Thoracic aorta (tissue), 2 donors: ENCODE measurements at places on chromosomes 12 and 14. TPM values are rescaled to one million over a fixed set of nuclear protein-coding genes. Genes with fewer than 3 reads are reported as not detected.

KTN1 gene
- total RNA-seq: 122 TPM

DNA sequence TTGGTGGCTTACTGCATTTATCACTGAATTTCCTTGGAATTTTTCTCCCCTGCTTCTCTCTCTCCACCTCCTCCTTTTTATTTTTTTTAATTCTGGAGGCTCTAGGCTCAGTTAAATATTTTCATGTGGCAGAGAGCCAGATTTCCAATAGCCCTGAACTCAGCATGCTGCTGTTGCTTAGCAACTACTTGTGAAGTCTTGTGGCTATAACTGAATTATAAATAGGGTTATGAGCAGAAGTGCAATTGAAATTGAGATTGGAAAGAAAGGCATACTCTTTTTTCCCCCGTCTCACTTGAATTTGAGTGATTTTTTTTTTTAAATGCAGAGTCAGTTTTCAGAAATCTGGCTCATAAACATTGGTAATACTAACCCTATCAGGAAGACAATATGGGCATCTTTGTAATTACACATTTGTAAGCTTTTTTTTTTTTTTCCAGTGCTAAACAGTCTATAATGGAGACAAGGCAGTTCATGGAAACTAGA lies 38.3 kb downstream of the ATF7IP start:
- peaks cover 22% of the 10 kb centered on the region for H3K4me1 ChIP-seq
- no peak for DNase-seq
- no peak overlapping the region for H3K4me3 ChIP-seq
- H3K27ac ChIP-seq: peak overlapping the region; percentile 42
- H3K36me3 ChIP-seq: no peaks in the 10 kb centered on the region
- no peaks in the 10 kb centered on the region for H3K27me3 ChIP-seq

GRCh38 chr12:120241561-120242274 lies 23.8 kb downstream of the PXN start:
- H3K27ac ChIP-seq: no peak overlapping the region
- H3K4me3 ChIP-seq: no peak overlapping the region
- no peaks in the 10 kb centered on the region for H3K27me3 ChIP-seq
- H3K4me1 ChIP-seq: peaks cover 63% of the 10 kb centered on the region

KRT6B gene
- total RNA-seq: 0.41 TPM

- H3K4me3 ChIP-seq: no peak overlapping the region
- no peak for DNase-seq
- H3K27ac ChIP-seq: no peak overlapping the region
- H3K27me3 ChIP-seq: no peaks in the 10 kb centered on the region
- H3K36me3 ChIP-seq: no peaks in the 10 kb centered on the region
- no peaks in the 10 kb centered on the region for H3K4me1 ChIP-seq
These were observed 371.1 kb upstream of the RPL10L start for GRCh38 chr14:47022721-47023120.

GRCh38 chr14:45242706-45243105 lies 10.3 kb downstream of the MIS18BP1 start:
- H3K4me1 ChIP-seq: peaks cover 11% of the 10 kb centered on the region
- no peaks in the 10 kb centered on the region for H3K36me3 ChIP-seq
- peak overlapping the region; percentile 28 for H3K27ac ChIP-seq

DNA sequence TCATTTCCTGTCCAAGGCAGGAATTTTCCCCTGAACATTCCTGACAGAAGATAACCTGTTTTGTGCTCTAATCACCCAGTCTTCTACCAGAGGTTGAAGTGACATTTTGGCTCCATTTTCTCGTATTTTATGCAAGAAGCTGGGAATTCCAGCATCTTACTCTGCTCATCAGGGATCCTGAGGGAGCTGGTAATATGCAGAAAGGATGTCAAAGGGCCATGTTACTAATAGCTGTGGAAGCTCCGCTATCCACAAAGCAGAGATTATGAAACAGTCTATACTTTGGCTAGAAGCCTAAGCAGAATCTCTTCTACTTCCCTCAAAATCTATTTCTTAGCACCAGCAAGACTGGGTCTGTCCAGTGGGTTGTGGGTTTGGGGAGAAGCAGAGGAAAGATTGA lies 613.0 kb downstream of the DIO2 start:
- H3K4me3 ChIP-seq: no peak overlapping the region
- no peaks in the 10 kb centered on the region for H3K36me3 ChIP-seq
- no peak overlapping the region for H3K27ac ChIP-seq
- no peaks in the 10 kb centered on the region for H3K4me1 ChIP-seq
- no peak for DNase-seq

DNA sequence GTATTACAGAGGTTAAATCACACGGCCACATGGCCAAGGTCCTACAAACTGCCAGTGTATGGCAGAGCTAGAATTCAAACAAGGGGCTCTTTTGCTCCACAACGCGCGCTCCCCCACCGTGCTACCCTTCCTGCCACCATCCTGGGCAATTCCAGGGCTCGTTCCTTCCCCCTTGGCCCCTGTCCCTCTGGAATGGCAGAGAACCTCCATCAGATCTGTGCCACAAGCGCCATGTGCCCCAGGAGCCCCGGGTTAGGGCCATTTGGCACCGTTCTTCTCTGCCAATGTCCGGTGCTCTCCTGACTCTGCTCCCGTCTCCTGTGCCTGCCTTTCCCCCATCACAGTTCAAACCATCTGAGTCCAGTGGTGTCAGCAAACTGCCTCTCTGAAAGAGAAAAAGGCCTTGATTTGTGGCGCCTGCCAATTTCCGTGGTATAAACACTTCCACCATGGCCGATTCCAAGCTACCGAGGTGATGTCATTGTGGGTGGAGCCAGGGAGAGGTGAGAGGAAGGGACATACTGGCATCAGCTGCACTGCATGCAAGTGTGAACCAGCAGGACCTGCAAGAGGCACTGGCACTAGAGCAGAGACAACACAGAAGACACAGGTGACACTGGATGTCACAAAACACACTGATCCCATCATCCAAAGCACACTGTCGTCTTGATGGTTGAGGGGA lies 163.1 kb downstream of the CALM1 start:
- H3K36me3 ChIP-seq: peaks cover 3% of the 10 kb centered on the region
- H3K27ac ChIP-seq: no peak overlapping the region
- H3K4me1 ChIP-seq: no peaks in the 10 kb centered on the region

GRCh38 chr14:102508774-102509745 lies 516 bp downstream of the ANKRD9 start:
- H3K36me3 ChIP-seq: peaks cover 2% of the 10 kb centered on the region
- peak overlapping the region; percentile 62 for H3K27ac ChIP-seq
- peak overlapping the region; percentile 75 for H3K4me3 ChIP-seq
- H3K4me1 ChIP-seq: no peaks in the 10 kb centered on the region

- no peaks in the 10 kb centered on the region for H3K36me3 ChIP-seq
- peak; percentile 40 for DNase-seq
- peak within 1 kb of the TSS; percentile 76 for H3K4me3 ChIP-seq
- H3K27ac ChIP-seq: peak within 1 kb of the TSS; percentile 56
- H3K4me1 ChIP-seq: peaks cover 6% of the 10 kb centered on the region
These were observed at the start of gene RPS6KL1 for GRCh38 chr14:74922752-74923401. Gene RPS6KL1, minus strand, starts transcription at chr14:74923260. Its CDS starts 1,719 bp downstream, at chr14:74921541.

MRPL51 gene
- total RNA-seq: 40.6 TPM

- H3K27me3 ChIP-seq: no peaks in the 10 kb centered on the region
- no peak overlapping the region for H3K4me3 ChIP-seq
- no peaks in the 10 kb centered on the region for H3K36me3 ChIP-seq
- H3K27ac ChIP-seq: no peak overlapping the region
These were observed 17.0 kb downstream of the RNASE10 start for GRCh38 chr14:20522332-20522731.

SOAT2 gene
- total RNA-seq: 0.99 TPM

PELI2 gene
- 22.2 TPM for total RNA-seq

- no peaks in the 10 kb centered on the region for H3K4me1 ChIP-seq
- no peaks in the 10 kb centered on the region for H3K27me3 ChIP-seq
- no peaks in the 10 kb centered on the region for H3K36me3 ChIP-seq
- no peak for DNase-seq
- no peak overlapping the region for H3K27ac ChIP-seq
- H3K4me3 ChIP-seq: no peak overlapping the region
These were observed 128.5 kb downstream of the SLC15A5 start for GRCh38 chr12:16148938-16149337.

- peak overlapping the region; percentile 62 for H3K27ac ChIP-seq
- peak; percentile 59 for DNase-seq
- H3K4me3 ChIP-seq: no peak overlapping the region
- H3K36me3 ChIP-seq: no peaks in the 10 kb centered on the region
- peaks cover 29% of the 10 kb centered on the region for H3K4me1 ChIP-seq
- no peaks in the 10 kb centered on the region for H3K27me3 ChIP-seq
These were observed 63.6 kb downstream of the CHGA start for GRCh38 chr14:92986254-92987147.

C1QL4 gene
- total RNA-seq: not detected

PLEKHH1 gene
- total RNA-seq: 1.4 TPM

DNA sequence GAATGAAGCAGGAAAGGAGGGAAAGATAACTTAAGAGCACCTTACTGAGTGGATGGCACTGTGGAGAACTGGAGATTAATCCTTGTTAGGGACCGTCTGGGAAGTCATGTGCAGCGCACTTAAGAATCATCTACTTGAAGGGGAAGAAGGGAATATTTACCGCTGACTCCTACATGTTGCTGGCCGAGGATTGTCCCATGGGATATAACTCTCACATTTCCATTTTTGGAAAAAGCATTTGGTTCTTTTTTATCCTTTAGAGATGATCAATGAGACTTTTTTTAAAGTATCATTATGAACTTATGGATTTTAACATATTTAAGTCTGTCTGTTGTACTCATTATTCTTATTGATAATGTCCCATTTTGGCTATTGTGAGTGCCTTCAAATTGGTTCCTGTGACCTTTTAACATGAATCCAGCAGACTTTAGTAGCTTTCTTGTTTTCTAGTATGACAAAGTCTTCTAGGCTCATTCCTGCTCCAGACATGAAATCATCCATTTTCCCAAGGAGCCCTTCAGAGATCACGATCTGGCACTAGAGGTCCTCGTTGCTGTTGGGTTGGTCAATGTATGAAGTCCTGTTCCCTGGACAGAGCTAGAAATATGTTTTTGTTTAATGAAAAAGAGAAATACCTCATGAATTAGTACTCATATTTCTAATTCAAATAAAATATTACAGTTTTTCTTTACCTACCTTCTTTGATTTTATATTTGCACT lies 20.2 kb upstream of the FAM234B start:
- H3K27me3 ChIP-seq: no peaks in the 10 kb centered on the region
- DNase-seq: no peak
- H3K27ac ChIP-seq: peak overlapping the region; percentile 23
- no peaks in the 10 kb centered on the region for H3K36me3 ChIP-seq
- H3K4me3 ChIP-seq: no peak overlapping the region

GRCh38 chr12:4958697-4959375 lies 49.1 kb downstream of the KCNA1 start:
- H3K36me3 ChIP-seq: no peaks in the 10 kb centered on the region
- H3K27me3 ChIP-seq: no peaks in the 10 kb centered on the region
- H3K4me3 ChIP-seq: no peak overlapping the region

- H3K36me3 ChIP-seq: no peaks in the 10 kb centered on the region
- no peaks in the 10 kb centered on the region for H3K4me1 ChIP-seq
- DNase-seq: no peak
- H3K27ac ChIP-seq: no peak overlapping the region
- no peak overlapping the region for H3K4me3 ChIP-seq
These were observed 171.7 kb upstream of the FLRT2 start for GRCh38 chr14:85358136-85358785.

DNA sequence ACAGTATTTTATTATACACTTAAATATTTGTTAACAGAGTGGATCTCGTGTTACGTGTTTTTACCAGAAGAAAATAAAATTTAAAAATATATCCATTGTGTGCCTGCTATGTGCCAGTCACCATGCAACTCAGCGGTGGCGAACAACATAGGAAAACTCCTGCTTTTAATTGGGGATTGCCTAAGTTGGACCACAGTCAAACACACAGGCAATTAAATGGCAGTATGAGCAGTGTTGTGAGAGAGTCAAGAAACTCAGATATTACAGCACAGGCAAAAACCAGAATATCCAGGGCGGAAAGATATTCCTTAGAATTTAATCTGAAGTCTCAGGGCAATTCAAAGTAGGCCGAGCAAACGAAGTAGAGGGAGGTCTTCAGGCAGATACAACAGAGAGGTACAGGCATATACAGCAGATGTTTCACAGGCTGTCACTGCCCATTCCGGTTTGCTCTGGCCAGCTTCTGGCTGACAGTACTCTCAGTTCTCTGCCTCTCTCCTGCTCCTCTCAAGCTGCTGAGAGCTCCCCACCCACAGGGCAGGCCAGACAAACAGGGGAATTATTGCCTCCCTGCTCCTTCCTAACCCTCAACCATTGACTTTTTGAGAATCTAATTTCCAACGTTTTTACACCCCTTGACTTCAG lies 540.2 kb upstream of the TMEM132C start:
- no peak overlapping the region for H3K4me3 ChIP-seq
- no peaks in the 10 kb centered on the region for H3K4me1 ChIP-seq
- no peak for DNase-seq
- H3K27me3 ChIP-seq: no peaks in the 10 kb centered on the region

GRCh38 chr14:60245380-60246177 lies 3.4 kb upstream of the PPM1A start:
- H3K4me1 ChIP-seq: peaks cover 3% of the 10 kb centered on the region
- DNase-seq: no peak
- no peak overlapping the region for H3K27ac ChIP-seq
- H3K27me3 ChIP-seq: no peaks in the 10 kb centered on the region
- no peak overlapping the region for H3K4me3 ChIP-seq

- H3K36me3 ChIP-seq: no peaks in the 10 kb centered on the region
- H3K27ac ChIP-seq: no peak overlapping the region
- no peaks in the 10 kb centered on the region for H3K27me3 ChIP-seq
- H3K4me3 ChIP-seq: no peak overlapping the region
- no peaks in the 10 kb centered on the region for H3K4me1 ChIP-seq
These were observed 9.1 kb upstream of the KIF21A start for GRCh38 chr12:39451977-39452376.

- no peak overlapping the region for H3K4me3 ChIP-seq
- no peaks in the 10 kb centered on the region for H3K4me1 ChIP-seq
These were observed 297.9 kb downstream of the BCL11B start for GRCh38 chr14:98974113-98974512.

DNA sequence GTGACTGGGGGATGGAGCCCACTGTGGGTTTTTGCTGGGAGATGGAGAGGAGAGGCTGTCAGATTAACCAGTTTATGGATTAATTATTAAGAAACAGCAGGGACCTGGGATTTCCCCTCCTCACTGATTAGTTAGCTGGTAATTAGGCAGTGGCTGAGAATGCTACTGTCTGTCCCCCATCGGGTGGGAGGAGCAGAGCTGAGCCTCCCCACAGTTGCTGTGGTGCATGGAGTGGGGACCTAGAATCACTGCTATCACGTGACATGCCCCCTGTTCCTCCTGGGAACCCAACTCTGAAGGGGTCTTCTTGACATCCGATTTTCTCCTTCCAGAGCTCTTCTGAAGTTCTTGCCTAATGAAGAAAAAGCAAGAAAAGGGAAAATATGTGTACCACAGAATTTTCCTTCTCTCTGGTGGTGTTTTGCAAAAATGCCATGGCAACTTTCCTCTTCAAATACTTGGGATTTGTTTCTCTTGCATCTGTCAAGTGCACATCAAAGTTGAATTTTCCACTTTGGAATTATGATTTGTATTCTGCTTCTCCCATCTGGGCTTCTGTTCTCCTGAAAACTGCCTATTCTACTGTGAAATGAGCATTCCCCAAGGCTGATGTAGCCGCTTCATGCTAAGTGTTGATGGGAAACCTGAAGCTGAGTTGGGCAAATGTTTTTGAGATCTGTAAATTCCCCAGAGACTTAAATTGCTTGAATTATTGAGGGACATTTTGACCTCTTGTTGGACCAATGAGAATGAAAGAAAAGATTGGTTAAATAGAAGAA lies 264.2 kb downstream of the RGS6 start:
- no peak overlapping the region for H3K27ac ChIP-seq
- no peak for DNase-seq
- no peaks in the 10 kb centered on the region for H3K27me3 ChIP-seq
